Endothelial cell (in vitro differentiated cells): ENCODE measurements at places on chromosomes 1 and 21. TPM values are rescaled to one million over a fixed set of nuclear protein-coding genes. Genes with fewer than 3 reads are reported as not detected.

Gene BSND
- not detected for total RNA-seq

Gene NPPA
- total RNA-seq = not detected

Gene S100A8
- not detected for total RNA-seq

Gene AMY2A
- total RNA-seq = not detected

Gene OR2T29
- total RNA-seq = not detected

Gene CA6
- total RNA-seq = 2.5 TPM

- H3K36me3 ChIP-seq = no peaks in the 10 kb centered on the region
- H3K27me3 ChIP-seq = no peaks in the 10 kb centered on the region
- no peak overlapping the region for H3K4me3 ChIP-seq
- no peak for DNase-seq
- no peaks in the 10 kb centered on the region for H3K4me1 ChIP-seq
- H3K27ac ChIP-seq = no peak overlapping the region
These were observed 1359.0 kb upstream of the ADGRL4 start for GRCh38 chr1:80365359-80366021.

DNA sequence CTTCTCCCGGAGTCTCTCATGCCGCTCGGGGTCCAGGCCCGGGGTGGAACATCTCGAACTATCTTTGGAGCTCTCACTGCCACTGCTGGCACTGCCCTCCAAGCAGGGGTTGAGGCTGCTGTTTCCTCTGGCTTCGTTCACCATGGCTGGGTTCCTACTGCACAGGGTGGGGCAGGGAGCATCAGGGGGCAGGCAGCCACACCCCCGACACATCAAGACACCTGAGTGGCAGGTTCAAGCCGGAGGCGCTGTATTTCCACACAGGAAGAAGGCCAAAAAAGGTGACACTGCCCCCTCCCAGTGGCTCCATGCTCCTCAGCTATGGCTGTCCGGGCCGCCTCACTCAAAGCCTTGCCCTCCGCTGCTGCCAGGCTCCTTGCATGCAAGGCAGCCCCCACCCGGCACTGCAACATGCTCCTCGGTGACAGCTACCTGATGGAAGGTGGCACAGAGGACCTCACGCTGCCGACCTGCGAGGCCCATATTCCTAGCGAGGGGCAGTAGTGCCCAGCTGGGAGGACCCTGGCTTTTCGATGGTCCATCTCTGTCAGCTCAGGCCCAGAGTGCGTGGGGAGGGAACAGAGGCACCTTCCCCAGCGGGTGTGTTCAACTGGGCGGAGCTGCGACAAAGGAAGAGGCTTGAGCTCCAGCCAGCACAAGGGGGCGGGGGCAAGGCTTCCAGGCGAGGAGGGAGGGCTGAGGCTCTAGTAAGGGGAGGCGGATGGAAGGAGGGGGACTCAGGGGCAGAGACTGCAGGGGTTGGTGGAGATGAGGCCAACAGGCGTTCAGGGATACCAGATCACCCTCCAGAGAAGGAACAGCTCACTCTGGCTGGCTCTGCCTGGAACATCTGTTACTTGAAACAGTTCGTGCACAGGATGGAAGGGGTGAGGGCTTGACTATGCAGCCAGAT is 2.5 kb downstream of the MTHFR start:
- peak; percentile 71 for DNase-seq
- H3K4me3 ChIP-seq = peak overlapping the region; percentile 79
- H3K27me3 ChIP-seq = peaks cover 11% of the 10 kb centered on the region
- H3K4me1 ChIP-seq = peaks cover 39% of the 10 kb centered on the region
- no peak overlapping the region for H3K27ac ChIP-seq
- peaks cover 13% of the 10 kb centered on the region for H3K36me3 ChIP-seq

GRCh38 chr1:9161963-9162362 is 33.1 kb upstream of the GPR157 start:
- no peak overlapping the region for H3K4me3 ChIP-seq
- H3K4me1 ChIP-seq = no peaks in the 10 kb centered on the region
- H3K27me3 ChIP-seq = peaks cover 1% of the 10 kb centered on the region
- no peak overlapping the region for H3K27ac ChIP-seq
- no peak for DNase-seq
- H3K36me3 ChIP-seq = peaks cover 4% of the 10 kb centered on the region

GRCh38 chr1:47351305-47351704 is 17.7 kb downstream of the CMPK1 start:
- H3K36me3 ChIP-seq = peaks cover 8% of the 10 kb centered on the region
- H3K4me3 ChIP-seq = no peak overlapping the region
- no peak overlapping the region for H3K27ac ChIP-seq
- no peak for DNase-seq

DNA sequence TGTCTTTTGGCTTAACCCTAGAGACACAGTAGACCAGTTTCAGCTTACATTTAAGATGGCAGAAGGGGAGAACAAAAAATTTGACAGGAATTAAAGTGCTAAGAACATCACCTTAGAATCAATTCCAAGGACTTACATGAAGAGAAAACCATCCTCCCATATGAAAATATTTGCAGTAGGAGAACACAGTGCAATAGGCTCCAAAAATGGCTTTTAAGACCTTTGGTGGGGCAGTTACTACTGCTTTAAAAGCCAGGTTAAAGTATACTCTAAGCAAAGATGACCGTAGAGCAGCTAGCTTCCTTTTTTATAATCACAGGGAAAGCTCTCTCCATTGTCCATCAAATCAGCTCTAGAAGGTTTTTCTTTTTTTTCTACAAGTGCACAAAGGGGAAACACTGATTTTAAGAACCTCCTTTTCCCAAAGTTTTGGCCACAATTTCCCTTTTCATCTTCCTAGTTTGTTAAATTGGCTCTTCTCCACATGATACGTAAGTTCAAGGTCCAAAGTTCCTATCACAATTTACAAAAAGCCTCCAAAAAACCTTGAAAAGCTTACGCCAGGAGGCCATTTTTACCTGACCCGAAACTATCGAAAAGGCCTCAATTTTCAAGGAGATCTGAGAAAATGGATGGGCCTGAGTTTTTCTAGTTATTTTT is 3.3 kb downstream of the TXNIP start:
- H3K27ac ChIP-seq = no peak overlapping the region
- H3K4me1 ChIP-seq = peaks cover 47% of the 10 kb centered on the region
- peaks cover 7% of the 10 kb centered on the region for H3K27me3 ChIP-seq
- H3K4me3 ChIP-seq = peak overlapping the region; percentile 100

DNA sequence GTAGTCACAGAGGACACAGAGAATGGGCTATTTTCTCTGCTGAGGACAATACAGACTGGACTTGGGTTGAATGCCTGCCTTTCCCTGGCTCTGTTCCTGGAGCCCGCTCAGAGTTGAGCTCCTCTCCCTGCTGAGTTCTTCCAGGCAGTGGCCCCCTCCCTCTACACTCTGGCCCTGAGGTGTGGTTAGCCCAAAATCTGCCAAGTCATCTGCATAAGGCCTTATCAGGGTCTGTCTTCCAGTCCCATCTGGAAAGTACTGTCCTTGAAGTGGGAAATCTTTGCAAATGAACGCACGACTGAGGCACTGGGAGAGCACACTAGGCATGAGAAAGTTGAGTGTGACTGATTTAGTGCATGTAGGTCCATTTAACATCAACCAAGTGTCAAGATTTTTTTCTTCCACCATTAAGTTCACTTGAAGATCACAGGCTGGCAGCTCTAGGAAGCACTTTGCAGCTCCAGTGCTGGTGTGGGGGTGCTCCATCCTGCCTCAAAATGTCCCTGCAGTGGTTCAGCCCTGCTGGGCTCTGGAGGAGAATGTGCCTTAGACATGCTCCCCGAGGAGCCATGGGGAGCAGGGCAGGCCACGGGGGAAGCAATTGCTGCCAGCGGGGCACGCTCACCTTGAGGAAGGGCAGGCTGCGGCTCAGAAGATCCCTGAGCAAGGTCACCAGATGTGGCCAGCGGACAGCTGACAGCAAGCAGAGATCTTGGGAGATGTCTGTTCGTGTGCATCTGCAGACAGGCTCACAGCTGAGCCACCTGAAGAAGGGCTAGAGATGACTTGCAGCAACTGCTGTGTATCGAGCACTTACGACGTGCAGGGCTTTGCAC is 41.5 kb downstream of the IER5 start:
- H3K27ac ChIP-seq = no peak overlapping the region
- no peak overlapping the region for H3K4me3 ChIP-seq
- H3K4me1 ChIP-seq = peaks cover 37% of the 10 kb centered on the region
- H3K36me3 ChIP-seq = no peaks in the 10 kb centered on the region
- peaks cover 10% of the 10 kb centered on the region for H3K27me3 ChIP-seq

DNA sequence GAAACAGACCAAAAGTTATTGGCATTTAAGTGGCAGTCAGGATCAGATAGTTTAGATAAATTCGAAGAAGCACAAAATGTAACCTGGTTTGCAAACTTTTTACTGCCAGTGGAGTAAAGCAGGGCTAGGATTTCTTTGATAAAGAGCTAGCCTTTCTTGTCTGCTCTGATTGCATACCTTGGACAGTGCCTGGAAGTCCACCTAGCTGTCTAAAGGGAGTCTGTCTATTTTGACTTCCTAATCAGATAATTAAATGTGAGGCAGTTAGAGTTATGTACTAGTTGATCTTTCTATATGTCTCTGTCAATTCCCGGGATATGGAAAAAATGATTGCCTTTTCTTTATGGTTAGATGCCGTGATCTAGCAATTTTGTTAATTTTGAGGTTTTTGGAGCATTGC is 4.1 kb downstream of the GPSM2 start:
- H3K27me3 ChIP-seq = peaks cover 1% of the 10 kb centered on the region
- H3K36me3 ChIP-seq = peaks cover 2% of the 10 kb centered on the region
- H3K27ac ChIP-seq = no peak overlapping the region
- no peak for DNase-seq
- no peak overlapping the region for H3K4me3 ChIP-seq

DNA sequence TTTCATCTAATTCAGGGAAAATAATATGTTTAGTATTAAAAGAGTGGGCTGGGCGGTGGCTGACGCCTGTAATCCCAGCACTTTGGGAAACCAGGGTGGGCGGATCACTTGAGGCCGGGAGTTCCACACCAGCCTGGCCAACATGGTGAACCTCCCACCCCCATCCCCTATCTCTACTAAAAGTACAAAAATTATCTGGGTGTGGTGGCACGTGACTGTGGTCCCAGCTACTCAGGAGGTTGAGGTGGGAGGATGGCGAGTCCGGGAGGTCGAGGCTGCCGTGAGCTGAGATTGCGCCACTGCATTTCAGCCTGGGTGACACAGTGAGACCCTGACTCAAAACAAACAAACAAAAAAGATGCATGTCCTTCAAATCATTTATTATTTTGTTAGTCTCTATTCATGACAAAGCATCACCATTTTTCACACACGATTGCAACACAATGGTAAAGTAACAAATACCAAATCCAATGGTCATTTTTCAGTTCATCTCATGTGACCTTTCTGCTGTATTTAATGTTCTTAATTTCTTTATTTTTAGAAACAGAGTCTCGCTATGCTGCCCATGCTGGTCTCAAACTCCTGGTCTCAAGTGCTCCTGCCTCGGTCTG is 1.0 kb downstream of the MSH4 start:
- H3K36me3 ChIP-seq = peaks cover 26% of the 10 kb centered on the region
- no peak for DNase-seq
- peaks cover 1% of the 10 kb centered on the region for H3K27me3 ChIP-seq
- H3K4me3 ChIP-seq = no peak overlapping the region
- no peak overlapping the region for H3K27ac ChIP-seq

GRCh38 chr1:26597629-26598039 is 68.1 kb downstream of the RPS6KA1 start:
- no peak overlapping the region for H3K4me3 ChIP-seq
- H3K27ac ChIP-seq = no peak overlapping the region
- H3K27me3 ChIP-seq = no peaks in the 10 kb centered on the region
- peaks cover 3% of the 10 kb centered on the region for H3K36me3 ChIP-seq

- peak overlapping the region; percentile 32 for H3K4me3 ChIP-seq
- peak overlapping the region; percentile 17 for H3K27ac ChIP-seq
- no peaks in the 10 kb centered on the region for H3K4me1 ChIP-seq
- H3K27me3 ChIP-seq = peaks cover 2% of the 10 kb centered on the region
- H3K36me3 ChIP-seq = peaks cover 34% of the 10 kb centered on the region
- no peak for DNase-seq
These were observed 7.5 kb upstream of the DPH2 start for GRCh38 chr1:43962324-43962723.
